ENCODE measurements at places on chromosomes 13 and 19.

DNA sequence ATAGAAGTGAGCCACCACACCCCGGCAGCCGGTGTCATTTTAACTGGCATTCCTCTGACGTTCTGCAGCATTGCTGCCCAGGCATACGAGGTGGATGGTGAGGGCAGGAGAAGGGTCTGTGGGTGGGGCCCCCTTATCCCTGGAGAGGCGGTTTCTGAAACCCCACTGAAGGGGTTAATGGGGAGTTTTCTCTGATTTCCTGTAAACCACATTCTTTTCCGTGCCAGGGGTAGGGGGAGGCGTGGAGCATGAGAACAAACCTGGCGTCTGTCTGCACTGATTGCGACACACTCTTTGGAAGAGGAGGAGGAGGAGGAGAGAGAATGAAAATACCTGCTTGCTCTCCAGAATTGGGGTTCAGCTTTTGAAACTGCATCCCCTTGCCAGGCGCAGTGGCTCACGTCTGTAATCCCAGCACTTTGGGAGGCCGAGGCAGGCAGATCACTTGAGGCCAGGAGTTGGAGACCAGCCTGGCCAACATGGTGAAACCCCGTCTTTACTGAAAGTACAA, 2.7 kb upstream of the C3 start:
- no peak for DNase-seq

DNA sequence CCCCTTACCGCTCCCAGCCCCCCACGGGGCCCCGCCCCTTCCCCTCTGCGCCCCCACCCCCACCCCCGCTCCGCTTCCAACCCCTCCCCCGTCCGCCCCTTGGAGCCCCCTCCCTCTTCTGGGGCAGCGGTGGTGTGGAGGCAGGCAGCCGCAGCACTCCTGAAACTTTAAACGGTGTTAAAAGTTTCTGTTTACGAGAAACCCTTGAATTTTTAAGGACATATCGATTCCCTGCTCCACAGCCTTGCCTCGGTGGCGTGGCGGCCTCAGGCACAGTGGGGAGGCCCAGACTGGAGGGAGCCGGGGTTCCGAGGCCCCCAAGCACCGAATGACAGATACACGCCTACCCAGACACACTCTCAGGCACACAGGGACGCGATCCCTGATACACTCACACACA, 4.8 kb upstream of the NFIX start:
- no peak for DNase-seq

DNA sequence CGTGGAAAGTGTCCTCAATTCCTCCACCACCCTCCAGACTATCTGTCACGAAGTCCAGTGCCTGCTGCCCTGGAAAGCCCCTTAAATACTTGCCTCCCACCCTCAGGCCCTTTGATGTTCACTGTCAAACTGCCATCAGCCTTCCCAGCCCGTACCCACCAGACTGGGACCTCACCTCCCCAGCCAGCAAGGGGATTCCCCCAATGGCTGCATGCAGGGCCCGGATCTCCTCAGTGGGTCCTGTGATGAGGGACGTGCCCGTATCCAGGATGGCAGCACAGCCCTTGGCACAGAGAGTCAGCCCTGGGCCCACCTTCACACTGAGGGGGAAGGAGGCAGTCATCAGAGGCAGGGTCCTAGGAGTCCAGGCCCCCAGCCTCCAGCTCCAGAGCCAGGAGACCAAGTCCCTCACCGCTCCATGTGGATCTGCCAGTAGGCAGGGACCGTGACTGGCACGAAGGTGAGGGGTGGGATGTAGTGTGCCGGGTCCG, 6.1 kb downstream of the NAPSA start:
- DNase-seq = no peak

GRCh38 chr13:75936791-75937190, 300.7 kb downstream of the LMO7 start:
- no peak for DNase-seq

DNA sequence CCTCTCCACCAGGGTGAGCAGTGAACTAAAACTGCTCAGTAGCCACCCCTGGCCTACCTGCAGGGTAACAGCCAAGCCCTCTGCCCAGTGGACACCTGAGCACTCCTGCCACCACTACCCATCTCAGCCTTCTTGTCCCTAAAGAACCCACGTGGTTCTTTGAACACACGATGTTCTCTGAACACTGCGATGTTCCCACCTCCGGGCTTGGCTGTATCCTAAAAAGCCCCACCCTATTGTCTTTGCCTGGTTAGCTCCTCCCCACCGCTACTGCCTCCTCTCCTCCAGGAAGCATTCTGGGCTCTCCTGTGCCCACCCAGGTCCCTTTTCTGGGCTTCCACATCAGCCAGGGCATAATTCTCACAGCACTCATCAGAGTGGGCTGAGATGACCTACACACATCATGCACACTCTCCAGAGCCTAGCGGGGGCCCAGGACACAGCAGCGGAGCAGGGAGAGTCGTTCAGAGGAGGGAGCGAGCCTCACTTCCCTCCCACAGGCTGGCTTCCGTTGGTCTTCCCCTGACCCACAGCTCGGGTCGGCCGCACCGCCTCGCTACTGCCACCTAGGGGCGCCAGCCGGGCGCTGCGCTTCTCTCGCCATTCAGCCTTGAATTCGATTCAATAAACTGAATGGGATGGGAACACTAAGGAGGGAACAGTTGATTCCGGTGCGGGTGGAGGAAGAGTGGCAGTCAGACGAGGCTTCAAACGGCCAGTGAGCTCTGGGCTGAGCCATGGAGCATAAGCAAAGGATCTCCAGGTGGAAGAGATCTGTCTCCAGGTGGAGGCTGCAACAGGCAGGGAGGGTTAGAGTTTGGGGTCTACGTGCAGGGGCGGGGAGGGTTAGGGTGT, 3.2 kb downstream of the ELAVL1 start:
- DNase-seq = peak; percentile 49

- no peak for DNase-seq
Observed at GRCh38 chr19:24069905-24070657, 16.9 kb upstream of the ZNF254 start.

- no peak for DNase-seq
Observed at GRCh38 chr13:76687467-76687866, 198.7 kb downstream of the KCTD12 start.

- DNase-seq = no peak
Observed at GRCh38 chr13:36158611-36159010, 27.4 kb upstream of the DCLK1 start.

GRCh38 chr13:41596190-41596589, 138.8 kb downstream of the RGCC start:
- no peak for DNase-seq

GRCh38 chr13:95155093-95155492, 146.2 kb downstream of the ABCC4 start:
- DNase-seq = no peak

DNA sequence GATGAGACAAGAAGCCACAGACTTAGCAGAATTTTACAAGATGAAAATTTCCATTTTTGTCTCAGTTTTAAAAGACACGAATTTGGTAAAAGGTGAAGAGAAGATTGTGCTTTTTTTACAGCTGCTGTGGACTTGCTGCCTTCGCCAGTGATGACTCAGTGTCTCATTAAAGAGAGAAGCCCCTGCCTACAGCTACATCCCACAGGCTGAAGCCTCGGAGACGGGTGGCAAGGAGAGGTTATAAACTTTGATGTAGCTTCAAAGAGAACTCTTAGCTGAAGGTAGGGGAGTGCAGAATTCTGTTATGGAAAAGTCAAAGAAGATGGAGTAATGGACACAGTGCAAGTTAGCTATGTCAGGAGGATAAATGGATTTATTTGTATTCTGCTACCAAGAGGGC, 683.4 kb upstream of the ARGLU1 start:
- DNase-seq = no peak

- DNase-seq = no peak
Observed at GRCh38 chr13:35744566-35745178, 268.2 kb upstream of the MAB21L1 start.

GRCh38 chr13:31968473-31968872, 63.1 kb upstream of the FRY start:
- DNase-seq = no peak

GRCh38 chr13:59450229-59450628, 713.5 kb downstream of the DIAPH3 start:
- DNase-seq = no peak

DNA sequence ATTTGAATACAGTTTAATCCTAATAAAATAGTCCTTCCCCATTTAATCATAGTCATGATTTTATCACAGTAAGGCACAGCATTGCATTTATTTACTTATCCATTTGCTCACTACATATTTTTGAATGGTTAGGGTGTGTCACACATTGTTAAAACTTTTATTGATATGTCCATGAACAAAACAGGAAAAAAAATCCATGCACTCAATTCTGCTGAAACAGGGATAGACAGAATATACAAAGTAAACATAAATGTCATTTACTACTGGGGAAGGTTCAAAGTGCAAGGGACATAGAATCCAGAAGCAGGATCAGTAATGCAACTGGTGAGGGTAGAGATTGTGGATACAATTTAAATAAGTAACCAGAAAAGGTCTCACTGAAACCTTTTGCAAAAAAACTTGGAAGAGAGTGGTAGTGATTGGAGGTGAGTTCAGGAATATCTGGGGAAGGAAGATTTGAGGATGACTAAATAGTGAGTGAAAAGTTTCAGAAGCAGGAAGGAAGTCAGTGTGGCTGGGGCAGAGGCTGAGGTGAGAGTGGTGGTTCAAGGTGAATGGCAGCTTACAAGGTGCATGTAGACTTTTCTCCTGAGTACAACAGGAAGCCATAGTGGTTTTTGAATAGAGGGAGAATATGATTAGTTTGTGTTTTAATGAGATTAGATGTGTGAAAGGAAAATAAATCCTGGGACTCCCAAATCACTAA, 387.2 kb upstream of the ATXN8OS start:
- DNase-seq = no peak

DNA sequence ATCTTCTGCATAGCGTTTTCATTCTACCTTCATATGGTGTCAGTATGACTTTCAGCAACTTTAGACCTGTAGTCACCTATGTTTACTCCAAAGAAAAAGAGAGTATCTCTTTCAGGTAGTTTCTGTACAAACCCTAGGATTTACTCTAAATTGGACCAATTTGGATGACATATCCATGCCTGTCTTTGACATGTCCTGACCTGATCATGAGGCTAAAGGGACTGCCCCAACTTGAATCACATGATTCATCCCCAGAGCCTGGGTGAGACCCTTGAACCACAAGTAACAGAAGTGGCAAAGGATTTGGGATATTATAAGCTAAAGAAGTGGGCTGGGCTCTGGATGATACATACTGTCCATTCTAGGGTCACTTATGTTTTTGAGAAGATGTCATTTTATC, 124.5 kb upstream of the CSNK1A1L start:
- no peak for DNase-seq

- no peak for DNase-seq
Observed at GRCh38 chr13:75391432-75392100, 90.4 kb downstream of the TBC1D4 start.

- no peak for DNase-seq
Observed at GRCh38 chr13:40943073-40943472, 76.0 kb downstream of the ELF1 start.

All from stimulated activated CD8-positive, alpha-beta memory T cell treated with anti-CD3 and anti-CD28 coated beads, Interleukin-7, amount 100 ng/mL, for 48 hours (primary cell).